ENCODE measurements at places on chromosomes 1 and 21. TPM values are rescaled to one million over a fixed set of nuclear protein-coding genes. Genes with fewer than 3 reads are reported as not detected.
A peak's percentile ranks its signal among the peaks of the same experiment; 100 is the strongest.

- H3K27ac ChIP-seq: no peak overlapping the region
- H3K27me3 ChIP-seq: no peaks in the 10 kb centered on the region
- H3K36me3 ChIP-seq: no peaks in the 10 kb centered on the region
- H3K4me3 ChIP-seq: no peak overlapping the region
- no peak for DNase-seq
Measured at GRCh38 chr1:68168545-68169171, 63.7 kb downstream of the WLS start.

- H3K36me3 ChIP-seq: no peaks in the 10 kb centered on the region
- H3K4me1 ChIP-seq: peaks cover 9% of the 10 kb centered on the region
- no peak for DNase-seq
- H3K27ac ChIP-seq: no peak overlapping the region
- no peaks in the 10 kb centered on the region for H3K27me3 ChIP-seq
- H3K4me3 ChIP-seq: no peak overlapping the region
Measured at GRCh38 chr21:21064353-21064752, 66.1 kb downstream of the NCAM2 start.

Gene RPS6KA1
- 3.5 TPM for total RNA-seq

DNA sequence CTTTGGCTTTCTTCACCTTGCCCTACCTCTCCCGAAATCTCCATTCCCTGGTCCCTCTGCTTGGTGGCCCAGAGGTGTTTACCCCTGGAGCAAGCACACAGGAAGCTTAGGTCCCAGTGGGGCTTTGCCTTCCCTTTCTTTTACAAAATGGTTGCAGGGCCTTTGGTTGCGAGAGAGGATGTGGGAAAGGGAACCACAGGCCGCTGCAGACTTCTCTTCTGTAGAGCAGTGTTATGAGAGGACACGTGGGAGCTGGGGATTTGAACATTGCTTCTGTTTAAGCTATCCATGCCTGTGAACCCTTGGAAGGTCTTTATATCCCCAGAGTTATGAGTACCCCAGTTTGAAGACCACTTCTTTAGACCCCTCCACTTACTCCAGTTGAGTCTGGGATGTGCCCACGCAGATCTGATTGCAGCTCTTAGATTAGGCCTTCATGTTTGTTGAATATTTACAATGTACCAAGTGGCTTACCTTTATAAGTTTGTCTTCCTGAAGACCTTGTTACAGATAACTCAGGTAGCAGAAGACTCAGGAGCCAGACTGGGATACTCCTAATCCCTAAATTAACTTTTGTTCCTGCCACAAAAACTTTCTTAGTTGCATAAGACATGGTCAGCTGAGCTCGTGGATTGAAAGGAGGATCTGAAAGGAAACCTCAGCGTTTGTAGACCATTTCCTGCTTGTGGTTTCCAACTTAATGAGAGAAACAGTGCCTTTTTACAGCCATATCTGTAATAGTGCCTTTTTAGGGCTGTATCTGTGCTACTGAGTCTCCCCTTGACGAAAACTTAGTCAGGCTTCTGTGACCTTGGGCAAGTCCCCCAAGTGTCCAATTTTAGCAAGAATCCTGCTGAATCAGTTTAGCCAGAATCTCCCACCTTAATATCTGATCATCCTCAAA lies 21.9 kb upstream of the IVNS1ABP start:
- no peaks in the 10 kb centered on the region for H3K36me3 ChIP-seq
- no peak overlapping the region for H3K4me3 ChIP-seq
- H3K27me3 ChIP-seq: no peaks in the 10 kb centered on the region
- no peaks in the 10 kb centered on the region for H3K4me1 ChIP-seq

Gene DAB1
- total RNA-seq: not detected

GRCh38 chr1:23751050-23751814 lies 8.0 kb downstream of the ELOA start:
- no peak overlapping the region for H3K4me3 ChIP-seq
- peaks cover 76% of the 10 kb centered on the region for H3K36me3 ChIP-seq
- no peaks in the 10 kb centered on the region for H3K27me3 ChIP-seq
- no peak overlapping the region for H3K27ac ChIP-seq
- no peak for DNase-seq

- no peak overlapping the region for H3K27ac ChIP-seq
- no peak for DNase-seq
- no peak overlapping the region for H3K4me3 ChIP-seq
- H3K36me3 ChIP-seq: no peaks in the 10 kb centered on the region
- no peaks in the 10 kb centered on the region for H3K4me1 ChIP-seq
Measured at GRCh38 chr1:95095833-95096217, 21.3 kb upstream of the TLCD4 start.

DNA sequence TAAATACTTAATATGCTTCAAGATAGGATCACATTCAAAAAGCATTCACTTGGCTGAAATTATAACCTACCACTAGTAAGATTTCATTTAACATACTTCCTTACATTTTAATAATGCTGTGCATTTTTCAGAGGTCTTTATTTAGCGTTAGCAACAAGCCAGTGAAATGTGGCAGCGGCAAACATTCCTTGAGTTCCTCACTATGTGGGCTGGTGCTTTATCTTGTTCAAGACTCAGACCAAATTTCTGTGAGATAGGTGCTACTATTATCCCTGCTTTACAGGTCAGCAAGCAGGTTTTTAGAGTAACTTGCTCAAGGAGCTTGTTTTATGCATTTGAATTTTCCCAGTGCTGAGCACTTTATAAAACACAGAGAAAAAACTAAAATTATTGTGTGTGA lies 132.7 kb downstream of the PLPPR4 start:
- no peak for DNase-seq
- no peaks in the 10 kb centered on the region for H3K36me3 ChIP-seq
- no peak overlapping the region for H3K27ac ChIP-seq
- H3K27me3 ChIP-seq: no peaks in the 10 kb centered on the region
- no peaks in the 10 kb centered on the region for H3K4me1 ChIP-seq
- H3K4me3 ChIP-seq: no peak overlapping the region

DNA sequence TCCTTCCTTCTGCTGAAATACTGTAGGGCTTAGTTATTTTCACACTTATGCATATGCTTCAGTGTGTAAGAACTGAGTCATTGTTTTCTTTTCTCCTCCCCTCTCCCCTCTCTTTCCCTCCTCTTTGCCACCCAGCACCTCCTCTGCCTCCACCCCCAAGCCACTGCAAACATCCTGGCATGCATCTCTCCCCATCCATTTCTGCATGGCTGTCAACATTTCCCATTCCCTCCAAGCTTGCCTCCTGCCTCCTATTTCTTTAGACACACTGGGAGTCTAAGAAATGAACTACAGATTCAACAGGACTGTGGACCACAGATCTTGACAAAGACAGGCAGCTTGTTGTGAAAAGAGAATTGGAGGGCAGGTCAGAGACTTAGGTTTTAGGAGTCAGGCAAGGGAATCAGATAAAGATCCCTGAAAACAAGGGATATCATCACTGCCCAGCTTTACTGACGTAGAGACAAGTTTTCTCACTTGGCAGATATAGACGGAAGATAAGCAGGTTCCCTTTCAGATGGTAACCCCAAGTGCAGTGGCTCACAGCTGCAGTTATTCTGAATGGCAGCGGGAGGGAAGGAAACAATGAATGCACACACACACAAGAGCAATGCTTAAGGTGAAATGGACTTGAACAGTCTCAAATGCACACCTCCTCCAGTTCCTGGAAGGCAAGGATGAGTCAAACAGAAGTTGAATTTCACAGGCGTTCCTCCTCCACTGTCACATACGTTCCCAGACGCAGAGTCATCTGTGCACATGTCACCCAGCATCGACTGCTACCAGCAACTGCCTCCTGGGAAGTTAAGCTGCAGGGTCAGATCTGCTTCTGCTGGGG lies 56.1 kb downstream of the HIVEP3 start:
- peaks cover 14% of the 10 kb centered on the region for H3K4me1 ChIP-seq
- no peak for DNase-seq

GRCh38 chr1:224683936-224684335 lies 67.8 kb downstream of the CNIH3 start:
- DNase-seq: no peak
- H3K27me3 ChIP-seq: no peaks in the 10 kb centered on the region
- H3K27ac ChIP-seq: no peak overlapping the region

DNA sequence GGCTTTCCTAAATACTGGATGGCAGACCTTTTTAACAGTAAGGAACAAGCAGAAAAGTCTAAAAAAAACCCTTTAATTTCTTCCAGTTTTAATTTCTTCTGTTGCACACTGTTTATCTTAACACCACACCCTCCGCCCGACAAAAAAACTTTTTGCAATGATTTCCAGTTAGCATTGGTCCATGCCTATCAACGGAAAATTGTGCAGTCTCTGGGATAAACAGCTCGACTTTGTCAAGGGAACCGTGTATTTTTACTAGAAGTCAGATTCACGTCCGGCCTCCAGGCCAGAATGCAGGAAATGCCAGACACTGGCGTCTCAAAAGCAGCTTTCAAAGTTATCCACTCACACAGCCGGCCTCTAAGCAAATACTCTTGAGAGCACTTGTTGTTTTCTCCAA lies 378 bp upstream of the NUP210L start:
- no peaks in the 10 kb centered on the region for H3K36me3 ChIP-seq
- no peaks in the 10 kb centered on the region for H3K27me3 ChIP-seq
- no peak overlapping the region for H3K4me3 ChIP-seq
- peak overlapping the region; percentile 65 for H3K27ac ChIP-seq
- peaks cover 6% of the 10 kb centered on the region for H3K4me1 ChIP-seq

Gene IL6R
- 317 TPM for total RNA-seq

DNA sequence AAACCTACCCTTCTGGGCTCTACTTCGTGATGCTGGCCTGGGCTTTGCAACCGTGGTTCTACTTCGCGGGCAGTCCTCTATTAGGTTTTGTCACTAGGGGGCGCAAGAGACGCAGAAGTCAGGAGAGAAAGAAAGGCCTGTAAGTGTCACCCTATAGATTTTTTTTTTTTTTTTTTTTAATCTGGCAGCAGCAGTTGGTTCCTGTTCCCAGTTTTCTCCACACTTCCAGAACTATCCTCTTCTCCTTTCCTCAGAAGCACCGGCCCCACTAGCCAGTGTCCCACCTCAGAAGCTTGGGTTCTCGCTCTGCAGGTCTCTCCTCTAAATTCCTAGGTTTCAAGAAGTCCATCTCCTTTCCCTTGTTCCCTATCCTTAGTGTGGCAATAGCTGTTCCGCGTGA lies 9.1 kb upstream of the LCE2D start:
- H3K4me1 ChIP-seq: no peaks in the 10 kb centered on the region
- H3K36me3 ChIP-seq: no peaks in the 10 kb centered on the region
- H3K27ac ChIP-seq: no peak overlapping the region
- H3K4me3 ChIP-seq: no peak overlapping the region
- DNase-seq: no peak

Gene LMOD1
- total RNA-seq: 39.5 TPM

GRCh38 chr1:231059566-231060193 lies 19.6 kb upstream of the FAM89A start:
- no peaks in the 10 kb centered on the region for H3K4me1 ChIP-seq
- no peak overlapping the region for H3K27ac ChIP-seq
- no peak for DNase-seq
- no peak overlapping the region for H3K4me3 ChIP-seq
- H3K36me3 ChIP-seq: no peaks in the 10 kb centered on the region
- H3K27me3 ChIP-seq: no peaks in the 10 kb centered on the region
